RWPE1 (cell line): ENCODE measurements at places on chromosomes 7 and 10.

DNA sequence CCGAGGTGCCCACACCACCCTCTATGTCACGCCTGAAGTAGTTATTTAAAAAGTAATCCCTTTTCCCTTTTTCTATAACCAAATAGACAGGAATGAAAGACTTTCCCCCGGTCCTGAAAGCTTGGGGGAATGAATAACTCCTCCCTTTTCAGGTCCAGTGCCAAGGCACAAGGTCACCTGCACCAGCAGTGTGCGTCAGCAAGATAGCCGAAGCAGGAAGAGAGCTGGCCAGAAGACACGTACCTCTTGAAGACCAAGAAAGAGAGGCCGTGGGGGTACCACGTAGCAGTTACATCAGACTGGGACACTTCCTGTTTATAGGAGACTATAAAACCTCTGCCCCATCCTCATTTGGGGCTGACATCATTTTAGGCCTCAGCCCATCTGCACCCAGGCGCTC is 10.7 kb upstream of the AKR1B1 start:
- DNase-seq, result no peak

- no peak for DNase-seq
Measured at GRCh38 chr7:21028186-21028585, 241.5 kb upstream of the SP8 start.

DNA sequence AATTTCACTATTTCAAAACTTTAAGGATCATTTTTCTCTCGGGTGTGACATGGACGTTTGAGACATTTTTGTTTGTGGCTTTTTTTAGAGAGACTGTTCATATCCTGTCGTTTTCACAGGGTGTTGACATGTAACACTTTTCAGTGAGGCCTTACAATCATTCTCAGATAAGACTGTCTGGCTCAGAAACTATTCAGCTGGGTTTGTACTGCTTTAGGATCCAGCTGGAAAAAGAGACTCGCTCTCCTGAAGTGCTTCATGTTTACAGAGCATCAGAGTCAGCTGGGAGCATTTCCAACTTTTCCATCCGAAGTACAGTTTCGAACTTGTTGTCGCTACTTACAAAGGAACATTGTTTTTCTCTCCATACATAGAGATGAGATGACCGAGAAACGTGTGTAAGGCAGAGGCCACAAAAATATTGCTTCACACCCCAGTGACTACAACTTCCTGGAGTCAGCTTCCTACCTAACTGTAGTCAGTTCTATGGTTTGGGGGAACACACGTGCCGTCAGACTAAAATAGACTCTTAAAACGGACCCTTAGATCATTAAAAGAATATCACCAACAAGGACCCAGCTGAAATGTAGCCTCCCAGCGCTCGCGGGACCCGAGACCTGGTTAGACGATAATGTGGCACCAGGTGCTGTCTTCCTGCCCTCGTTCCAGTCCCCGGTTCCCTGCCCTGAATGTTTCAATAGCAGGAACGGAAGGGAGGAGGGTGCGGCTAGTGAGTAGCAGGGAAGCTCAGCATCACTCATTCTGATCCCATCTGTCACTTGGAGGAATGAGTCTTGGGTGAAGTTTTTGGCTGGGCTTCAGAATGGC is 78.0 kb downstream of the MKI67 start:
- DNase-seq, result peak; percentile 89

DNA sequence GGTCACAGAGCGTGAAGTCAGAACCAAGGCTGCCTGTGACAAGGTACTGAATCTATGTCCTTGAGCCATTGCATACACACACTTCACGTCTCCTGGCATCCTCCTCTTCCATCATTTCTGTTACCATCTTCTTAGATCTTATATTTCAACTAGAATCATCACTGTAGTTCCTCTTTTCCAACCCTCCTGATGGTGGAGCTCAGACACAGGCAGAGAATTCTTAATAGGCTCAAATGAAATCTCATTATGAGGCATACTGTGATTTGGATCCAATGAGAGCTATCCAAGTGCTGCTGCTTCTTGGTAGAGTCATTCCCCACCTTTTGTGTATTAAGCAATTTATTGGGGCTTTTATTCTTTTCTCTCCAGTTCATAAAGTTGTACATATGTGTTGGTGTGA is 113.2 kb downstream of the CALCR start:
- DNase-seq, result peak; percentile 2

DNA sequence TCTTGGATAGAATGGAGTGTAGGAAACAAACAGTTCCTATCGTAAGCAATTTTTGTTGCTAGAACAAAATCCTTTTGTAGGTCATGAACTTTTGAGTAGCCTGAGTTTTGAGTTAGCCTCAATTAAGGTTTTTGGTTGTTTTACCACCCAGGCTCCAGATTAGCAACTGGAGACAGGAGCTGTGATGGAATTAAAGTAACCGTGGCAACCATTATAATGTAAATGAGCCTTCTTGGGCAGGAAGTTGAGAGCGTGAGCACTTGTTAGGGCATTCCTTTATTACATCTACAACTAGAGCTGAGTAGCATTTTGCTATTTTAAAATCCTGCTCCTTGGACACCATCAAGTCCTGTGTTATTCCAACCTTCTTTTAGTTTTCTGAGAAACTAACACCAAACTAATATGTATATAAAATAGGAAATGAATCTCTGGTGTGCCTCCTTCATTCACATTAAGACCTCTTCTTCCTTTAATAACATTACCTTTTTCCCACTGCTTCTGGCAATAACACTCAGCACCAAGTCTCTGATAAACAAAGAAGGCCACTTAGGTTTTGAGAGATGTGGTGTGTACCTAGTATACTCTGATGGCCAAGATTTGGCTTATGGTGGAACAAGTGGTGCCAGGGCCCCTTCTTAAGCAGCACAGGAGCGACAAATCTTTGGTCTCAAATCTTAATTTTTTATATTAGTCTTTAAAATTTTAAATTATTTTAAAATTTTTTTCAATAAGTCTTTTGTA is 34.0 kb downstream of the AHCYL2 start:
- DNase-seq, result no peak

DNA sequence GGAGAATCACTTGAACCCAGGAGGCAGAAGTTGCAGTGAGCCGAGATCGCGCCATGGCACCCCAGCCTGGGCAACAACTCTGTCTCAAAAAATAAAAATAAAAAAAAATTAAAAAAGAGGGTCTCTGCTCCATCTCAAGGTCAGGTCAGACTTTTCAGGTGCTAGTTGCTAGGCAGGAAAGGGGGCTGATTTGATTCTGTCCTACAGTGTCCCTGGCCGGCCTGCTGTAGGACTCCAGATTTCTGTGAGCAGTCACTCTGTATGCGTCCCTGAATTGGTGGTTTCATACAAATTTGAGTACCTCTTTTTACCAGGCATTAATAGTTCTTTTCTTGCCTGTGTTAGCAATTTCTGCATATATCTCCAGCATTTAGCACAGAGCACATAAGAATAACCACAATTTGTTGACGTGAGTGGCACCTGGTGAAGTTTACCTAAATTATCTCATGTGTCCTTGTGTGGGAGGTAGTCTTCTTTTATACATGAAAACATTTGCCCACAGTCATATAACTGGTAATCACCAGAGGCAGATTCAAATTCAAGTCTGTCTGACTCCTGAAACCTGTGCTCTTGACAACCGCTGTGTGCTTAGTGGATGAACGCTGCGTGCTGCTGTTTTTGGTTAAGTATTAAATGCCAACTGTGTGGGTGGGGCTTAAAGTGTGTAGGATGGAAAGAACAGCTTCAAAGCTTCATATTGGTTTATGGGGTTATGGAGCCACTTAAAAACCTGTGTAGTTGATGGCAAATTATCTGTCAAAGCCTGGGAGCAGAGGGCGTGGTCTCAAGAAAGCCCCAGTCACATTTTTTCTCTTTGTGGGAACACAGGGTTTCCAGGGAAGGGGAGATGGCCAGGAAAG is 3.2 kb upstream of the ZNF775 start:
- DNase-seq, result no peak

GRCh38 chr7:157133304-157133703 is 5.4 kb upstream of the UBE3C start:
- DNase-seq, result no peak

DNA sequence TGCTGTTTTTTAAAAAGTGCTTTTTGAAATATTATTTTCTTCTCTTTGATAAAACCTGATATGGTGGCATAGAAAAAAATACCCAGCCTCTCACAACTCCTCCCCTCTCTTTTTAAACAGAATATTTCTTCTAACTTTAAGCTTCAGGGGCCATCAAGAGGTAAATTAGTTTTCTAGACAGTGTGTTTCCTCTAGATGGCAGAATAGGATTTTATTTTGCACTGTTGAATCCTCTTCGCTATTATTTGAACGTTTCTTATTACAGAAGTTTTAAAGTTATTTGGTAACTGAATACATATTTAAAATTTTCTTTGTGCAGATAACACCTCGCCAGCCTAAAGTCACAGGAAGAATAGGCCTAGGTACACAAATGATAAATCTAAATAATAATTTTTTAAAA is 30.3 kb downstream of the ARL5B start:
- peak; percentile 28 for DNase-seq

DNA sequence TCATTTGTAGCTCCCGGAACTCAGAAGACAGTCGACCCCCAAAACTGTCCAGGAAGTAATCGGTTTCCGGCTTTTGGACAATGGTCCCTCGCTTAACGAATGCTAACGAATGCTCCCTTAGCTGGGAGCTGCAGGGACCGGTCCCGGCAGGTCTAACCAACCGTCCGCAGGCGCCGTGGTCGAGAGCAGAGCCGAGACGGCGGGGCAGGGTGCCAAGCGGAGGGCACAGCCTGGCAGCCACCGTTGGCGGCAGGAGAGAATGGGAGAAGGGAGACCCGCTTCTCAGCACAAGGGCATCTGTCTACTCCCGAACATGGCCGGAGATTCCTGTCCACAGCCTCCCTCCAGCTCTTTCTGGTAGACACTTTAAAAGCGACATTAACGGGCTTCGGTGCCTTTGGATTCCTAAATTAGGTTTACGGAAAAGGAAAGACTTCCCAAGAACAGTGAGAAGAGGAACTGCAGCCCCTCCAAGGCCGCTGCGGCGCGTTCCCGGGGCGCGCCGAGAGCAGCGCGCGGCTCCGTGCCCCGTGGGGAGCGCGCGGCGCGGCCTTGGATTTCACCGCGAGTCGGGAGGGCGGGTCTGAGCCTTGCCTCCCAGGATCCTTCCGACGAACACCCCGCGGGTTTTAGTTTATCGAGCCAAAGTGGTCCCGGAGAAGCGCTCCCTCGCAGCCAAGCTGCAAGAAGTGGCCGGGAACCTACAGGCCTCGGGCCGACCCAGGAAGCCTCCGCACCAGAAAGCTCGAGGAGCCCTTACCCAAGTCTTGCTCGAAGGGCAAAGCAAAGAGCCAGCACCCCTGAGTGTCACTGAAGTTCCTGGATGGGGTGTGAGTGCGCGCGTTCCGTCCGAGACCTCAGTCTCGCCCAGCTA is 3.6 kb upstream of the TBX20 start:
- DNase-seq, result no peak

- no peak for DNase-seq
Measured at GRCh38 chr7:142720986-142721385, 28.3 kb upstream of the PRSS1 start.

GRCh38 chr7:94272821-94273583 is 121.7 kb upstream of the COL1A2 start:
- DNase-seq, result no peak

DNA sequence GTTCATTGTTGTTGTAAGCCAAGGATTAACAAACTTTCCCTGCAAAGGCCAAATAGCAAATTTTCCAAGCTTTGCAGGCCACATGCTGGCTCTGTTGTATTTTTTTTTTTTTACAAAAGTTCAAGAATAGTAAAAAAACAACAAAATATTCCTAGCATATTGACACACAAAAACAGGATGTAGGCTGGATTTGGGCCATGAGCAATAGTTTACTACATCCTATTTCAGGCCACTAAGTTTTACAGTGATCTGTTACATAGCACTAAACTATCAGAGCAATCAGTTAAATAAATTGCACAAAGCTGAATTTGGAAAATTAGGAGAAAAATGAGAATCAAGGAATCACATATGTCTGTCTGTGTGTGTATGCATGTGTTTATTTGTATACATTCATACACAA is 491.8 kb upstream of the GHITM start:
- DNase-seq, result no peak

DNA sequence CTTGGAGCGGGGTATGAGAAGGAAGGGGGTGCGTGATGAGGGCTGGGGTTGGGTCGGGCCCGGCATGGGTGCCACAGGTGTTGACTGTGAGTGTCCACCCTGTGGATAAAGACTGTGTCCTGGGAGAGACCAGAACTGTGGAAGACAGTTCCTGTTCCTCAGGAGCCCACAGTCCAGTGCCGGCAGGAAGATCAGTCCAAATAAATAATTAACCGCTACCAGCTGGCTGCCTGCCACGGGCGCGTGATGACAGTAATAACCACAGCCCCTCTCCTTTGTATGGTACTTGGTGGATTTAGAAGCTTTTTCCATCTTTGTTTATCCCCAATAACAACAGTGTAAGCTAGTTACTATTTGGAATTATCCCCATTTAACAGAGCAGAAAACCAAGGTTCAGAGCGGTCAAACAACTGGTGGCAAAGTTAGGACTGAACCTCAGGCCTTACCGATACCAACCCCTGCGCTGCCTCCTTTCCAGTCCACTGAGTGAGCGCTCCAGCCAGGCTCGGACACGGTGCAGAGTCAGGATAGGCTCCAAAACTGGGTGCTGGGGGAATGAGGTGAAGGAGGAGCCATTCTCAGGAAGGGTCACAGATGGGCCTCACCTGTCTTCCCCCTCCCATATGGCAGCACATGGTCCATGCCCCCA is 5.1 kb downstream of the ZMIZ1 start:
- no peak for DNase-seq

DNA sequence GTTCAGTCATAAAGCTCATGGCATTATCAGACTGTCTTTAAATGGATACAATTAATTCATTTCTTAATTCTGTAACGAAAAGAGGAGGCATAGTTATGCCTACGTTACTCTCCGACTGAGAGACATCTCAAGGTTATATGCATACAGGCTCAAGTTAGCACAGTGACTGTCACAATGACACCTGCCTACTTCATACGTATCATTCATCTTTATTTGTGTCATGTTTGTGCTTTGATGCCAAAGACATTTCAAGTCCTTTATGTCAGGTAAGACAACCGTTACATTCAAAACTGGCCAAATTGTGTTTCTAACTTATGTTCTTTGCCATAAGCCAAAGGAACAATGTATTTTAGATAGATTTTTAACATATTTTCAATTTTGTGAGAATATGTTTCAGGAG is 328.8 kb upstream of the NRG3 start:
- DNase-seq, result no peak

DNA sequence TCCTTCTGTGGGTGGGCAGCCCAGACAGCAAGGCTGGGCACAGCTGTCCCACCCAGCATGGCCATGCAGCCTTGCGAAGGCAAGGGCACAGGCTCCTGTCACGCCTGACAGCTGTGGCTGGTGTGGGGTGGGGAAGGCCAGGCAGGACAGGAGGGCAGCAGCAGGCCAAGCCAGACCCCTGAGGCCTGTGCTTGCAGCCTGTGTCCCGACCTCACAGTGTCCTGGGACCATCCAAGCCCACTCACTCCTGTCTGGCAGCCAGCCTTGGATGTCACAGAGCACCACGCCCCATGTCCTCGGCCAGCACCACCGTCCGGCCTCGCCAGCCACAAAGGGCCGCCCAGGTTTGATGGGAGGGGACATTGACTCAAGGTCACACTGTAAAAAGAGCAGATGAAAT is 85.5 kb upstream of the LRRC4 start:
- no peak for DNase-seq

DNA sequence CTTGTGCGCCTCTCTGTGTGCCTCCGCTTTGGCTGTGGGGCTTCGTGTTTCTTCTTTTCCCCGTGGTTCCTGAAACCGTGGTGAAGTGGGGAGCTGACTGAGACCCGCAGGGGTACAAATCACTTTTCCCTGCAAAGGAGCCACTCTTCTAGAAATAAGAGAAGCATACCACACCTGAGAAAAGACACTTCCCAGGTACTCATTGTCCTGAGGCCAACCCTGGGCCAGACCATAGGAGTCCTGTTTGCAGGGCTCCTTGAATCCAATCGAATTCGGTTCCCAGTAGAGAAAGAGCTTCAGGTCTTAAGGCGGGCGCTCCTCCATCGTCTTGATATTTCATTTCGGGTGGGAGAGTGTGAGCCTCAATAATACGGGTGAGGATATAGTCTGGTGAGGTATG is 32.4 kb upstream of the ZNF273 start:
- no peak for DNase-seq
